GM20000 (cell line): ENCODE measurements at places on chromosomes 3 and 15.

GRCh38 chr15:83682476-83683088, 28.7 kb downstream of the ADAMTSL3 start:
- DNase-seq, result no peak

DNA sequence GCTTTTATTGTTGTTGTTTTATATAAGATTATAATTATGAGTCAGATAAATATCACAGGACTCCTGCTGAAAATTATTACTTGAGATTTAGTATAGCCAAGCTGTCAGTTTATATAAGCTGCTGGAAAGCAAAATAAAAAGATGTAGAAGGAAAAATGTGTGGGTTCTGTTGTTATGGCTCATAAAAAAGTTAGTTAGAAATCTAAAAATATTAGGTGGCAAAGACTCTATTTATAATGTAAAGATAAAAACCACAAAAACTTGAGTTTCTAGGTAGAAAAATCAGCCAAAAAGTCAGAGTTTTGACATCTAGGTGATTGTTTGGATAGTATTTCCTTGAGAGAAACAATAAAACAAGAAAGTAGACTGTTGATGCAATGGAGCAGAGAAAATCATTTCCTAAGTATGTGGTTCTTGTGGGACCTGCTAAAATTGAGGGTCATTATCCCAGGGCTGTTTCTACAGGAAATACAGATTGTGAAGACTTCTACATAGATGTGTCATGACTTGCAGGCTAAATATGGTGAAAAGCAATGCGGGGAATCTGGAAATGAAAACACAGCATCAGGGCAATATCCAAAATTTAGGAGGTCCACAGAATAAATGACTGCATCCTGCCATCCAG, 1109.6 kb upstream of the CADM2 start:
- no peak for DNase-seq

GRCh38 chr15:34252545-34252944, 27.7 kb downstream of the EMC4 start:
- no peak for DNase-seq

DNA sequence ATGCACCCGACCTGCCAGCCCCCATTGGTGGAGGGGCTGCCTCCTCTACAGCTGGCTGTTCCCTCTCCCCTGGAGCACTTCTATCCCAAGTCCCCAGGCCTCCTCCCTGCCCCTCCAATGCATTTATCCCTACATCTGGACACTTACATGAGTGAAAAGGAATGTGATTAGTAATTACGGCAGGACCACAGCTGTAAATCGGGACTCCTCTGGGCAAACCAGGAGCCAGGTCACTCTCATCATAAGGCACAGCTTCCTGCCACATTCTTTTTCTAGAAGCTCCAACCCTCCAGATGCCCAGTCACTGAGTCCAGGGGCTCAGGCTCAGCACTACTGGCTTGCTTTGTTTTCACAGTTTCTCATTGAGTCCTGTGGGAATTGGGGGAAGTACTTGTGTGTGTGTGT, 54.3 kb downstream of the IL20RB start:
- DNase-seq, result no peak

GRCh38 chr3:9946112-9947024, 5.8 kb downstream of the PRRT3 start:
- peak; percentile 87 for DNase-seq

DNA sequence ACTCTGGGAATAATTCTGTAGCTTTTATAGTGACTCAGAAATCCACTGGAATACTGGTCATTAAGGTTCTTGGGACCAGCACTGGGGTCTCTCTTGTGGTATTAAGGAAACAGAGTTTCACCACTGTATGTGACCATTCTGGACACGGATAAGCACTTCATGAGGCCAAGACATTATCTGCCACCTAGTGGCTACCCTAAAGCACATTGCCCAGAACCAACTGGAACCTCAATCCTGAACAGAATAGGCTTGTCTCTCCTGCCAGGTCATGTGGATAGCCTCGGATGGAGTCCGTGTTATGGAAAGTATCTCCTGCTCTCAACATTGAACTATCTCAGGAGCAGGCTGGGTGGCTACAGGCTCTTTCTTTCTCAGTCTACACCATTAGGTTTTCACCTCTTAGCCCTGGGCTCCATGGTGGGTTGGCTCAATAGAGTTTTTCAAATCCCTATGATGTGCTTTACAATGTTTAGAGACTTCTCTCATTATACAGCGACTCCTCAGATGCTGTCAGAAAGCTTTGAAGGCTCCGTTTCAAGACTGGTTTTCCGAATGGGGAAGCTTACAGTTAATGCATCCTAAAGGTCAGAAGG, 167.6 kb upstream of the ST8SIA2 start:
- peak; percentile 15 for DNase-seq

DNA sequence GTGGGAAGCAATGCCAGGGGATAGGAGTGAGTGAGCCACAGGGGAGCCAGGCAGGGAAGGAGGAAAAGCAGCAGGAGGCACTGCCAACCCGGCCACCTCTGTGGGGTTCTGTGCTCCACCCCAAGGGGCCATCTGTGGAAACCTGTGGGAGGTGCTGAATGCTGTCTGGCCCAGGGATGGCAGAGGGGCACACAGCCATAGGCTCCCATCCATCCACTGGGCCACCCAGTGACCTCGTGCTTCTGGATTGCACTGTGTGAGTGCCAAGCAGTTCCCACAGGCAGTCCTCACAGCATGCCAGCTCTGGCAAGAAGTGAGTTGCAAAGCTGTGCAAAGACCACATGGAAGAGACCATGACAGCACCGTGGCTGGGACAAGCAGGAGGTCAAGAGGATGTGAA, 27.5 kb downstream of the DNAJB8 start:
- DNase-seq, result no peak

DNA sequence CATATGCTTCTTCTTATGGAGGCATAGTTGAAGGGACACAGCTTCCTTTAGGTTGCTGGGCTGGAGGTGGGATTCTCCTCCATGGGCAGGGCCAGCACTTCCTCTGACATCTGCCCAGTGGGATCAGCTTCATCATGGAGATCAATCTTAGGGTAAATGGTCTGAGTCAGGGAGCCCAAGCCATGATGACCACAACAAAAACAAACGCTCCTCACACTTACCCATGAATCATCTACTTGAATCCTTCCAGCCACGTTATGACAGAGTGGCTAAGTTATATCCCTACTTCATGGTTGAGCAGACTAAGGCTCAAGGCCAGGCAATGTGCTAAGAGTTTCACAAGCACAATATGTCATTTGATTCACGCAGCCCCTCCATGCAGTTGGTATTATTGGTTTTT, 87.2 kb upstream of the NMNAT3 start:
- no peak for DNase-seq

DNA sequence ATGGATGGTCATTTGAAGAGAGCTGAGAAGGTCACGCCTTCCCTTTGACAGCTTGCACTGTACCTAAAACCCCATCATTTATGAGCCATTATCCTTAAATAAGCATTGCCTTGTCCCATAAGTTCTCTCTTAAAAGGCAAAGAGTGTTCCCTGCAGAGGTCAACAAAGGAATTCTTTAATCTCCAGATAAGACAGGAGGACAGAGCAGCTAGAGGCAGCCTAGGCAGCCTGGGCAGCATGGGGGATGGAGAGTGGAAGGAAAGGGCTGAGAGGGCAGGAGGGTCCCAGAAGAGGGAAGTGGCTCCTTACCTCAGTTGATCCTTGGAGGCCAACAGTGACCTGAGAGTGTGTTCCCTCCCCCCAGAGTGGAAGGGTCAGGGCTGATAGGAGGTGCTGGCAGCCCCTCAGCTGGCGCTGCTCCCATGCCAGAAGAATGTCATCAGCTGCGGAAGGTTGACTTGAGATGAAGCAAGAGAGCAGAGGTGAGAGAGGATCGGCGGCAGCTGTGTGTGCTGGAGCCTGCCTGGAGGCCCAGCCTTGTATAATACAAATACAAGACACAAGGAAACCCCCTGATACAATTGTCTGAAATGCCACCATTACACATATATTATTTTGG, 12.8 kb downstream of the KBTBD13 start:
- no peak for DNase-seq

GRCh38 chr3:184574515-184575417, 13.2 kb downstream of the EPHB3 start:
- DNase-seq, result no peak

DNA sequence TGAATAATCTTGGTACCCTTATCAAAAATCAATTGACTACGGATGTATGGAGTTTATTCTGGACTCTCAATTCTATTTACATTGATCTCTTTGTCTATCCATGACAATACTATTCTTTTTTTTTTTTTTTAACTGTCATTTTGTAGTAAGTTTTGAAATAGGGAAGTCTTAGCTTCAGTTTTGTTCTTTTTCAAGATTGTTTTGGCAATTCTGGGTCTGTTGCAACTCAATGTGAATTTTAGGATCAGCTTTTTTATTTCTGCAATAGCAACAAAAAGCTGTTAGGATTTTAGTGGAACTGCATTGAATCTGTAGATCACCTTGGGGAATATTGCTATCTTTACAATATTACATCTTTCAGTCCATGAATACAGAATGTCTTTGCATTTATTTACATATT, 21.4 kb downstream of the BTLA start:
- DNase-seq, result no peak
